Hepatic stellate cell (primary cell): ENCODE measurements at places on chromosomes 11 and 22.

DNA sequence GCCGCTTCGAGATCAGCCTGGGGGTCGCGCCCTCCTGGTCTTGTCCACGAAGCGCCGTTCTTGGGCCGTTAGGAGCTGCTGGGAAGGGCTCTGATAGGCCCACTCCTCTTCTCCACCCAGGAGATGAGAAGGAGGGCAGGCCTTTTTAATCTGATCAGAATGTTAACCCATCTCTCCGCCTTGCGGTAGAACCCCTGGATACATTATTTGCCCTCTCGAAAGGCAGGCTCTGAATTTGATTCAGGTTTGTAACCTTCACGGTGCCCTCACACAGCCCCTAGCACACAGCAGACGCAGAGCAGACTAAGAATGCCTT lies at the start of gene CCDC83:
CCDC83 (plus strand) TSS at position 43 of the 316 bp plus-strand sequence. CDS start 9,741 bp downstream, outside the sequence.
- no peak for DNase-seq

GRCh38 chr22:49468487-49469198 lies 359.0 kb downstream of the BRD1 start:
- DNase-seq, result no peak

- DNase-seq, result no peak
Measured at GRCh38 chr22:17120711-17121232, 388 bp downstream of the TMEM121B start.

GRCh38 chr11:31818425-31818755 lies 7.3 kb upstream of the PAX6 start:
- DNase-seq, result no peak

GRCh38 chr11:19201737-19202605 lies at the start of gene CSRP3:
CSRP3 (minus strand) TSS chr11:19201983; CDS start chr11:19192448, 9,535 bp downstream.
- DNase-seq, result no peak

- DNase-seq, result no peak
Measured at GRCh38 chr22:39081016-39081415, 3.9 kb downstream of the APOBEC3G start.

- DNase-seq, result peak; percentile 98
Measured at GRCh38 chr11:57761301-57762234, at the start of gene CTNND1. CTNND1 (plus strand) TSS chr11:57761802; CDS start chr11:57791479, 29,677 bp downstream.

DNA sequence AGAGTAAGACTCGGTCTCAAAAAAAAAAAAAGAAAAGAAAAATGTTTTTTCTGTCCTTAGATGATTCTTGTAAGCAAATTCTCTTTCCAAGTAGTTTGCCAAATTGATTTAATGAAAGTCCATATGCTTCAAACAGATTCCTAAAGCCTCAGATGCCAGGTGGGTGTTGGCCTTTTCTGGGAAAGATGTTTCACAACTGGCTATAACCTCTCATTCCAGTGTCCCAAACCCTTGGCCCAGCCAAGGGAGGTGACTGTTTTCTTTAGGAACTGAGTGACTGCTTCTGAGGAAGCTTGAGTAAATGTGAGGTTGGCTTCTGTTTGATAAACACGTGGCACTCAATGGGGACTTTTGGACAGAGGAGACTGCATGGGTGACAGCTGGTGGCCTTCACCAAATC lies 27.5 kb downstream of the MMP27 start:
- no peak for DNase-seq

GRCh38 chr11:116096272-116096995 lies 592.2 kb upstream of the CADM1 start:
- no peak for DNase-seq

GRCh38 chr11:83070731-83071566 lies 748 bp downstream of the RAB30 start:
- peak; percentile 16 for DNase-seq

DNA sequence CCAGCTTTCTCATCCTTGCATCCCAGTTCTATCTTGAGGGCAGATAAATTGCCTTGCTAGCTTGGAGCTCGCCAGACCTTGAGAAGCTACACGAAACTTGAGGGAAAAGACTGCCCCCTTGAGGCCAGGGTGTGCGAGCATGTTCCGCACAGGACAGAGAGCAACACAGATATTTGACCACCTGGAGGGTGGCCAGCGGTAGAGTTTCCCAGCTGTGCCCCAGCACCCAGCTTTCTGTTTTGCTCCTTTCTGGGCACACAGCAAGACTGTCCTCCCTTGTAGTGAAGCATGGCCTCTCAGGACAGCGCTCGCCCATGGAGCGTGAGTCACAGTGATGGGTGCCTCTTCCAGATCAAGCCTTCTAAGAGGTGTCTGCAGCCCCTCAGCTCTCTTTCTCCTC lies 23.5 kb downstream of the SPATA19 start:
- no peak for DNase-seq

DNA sequence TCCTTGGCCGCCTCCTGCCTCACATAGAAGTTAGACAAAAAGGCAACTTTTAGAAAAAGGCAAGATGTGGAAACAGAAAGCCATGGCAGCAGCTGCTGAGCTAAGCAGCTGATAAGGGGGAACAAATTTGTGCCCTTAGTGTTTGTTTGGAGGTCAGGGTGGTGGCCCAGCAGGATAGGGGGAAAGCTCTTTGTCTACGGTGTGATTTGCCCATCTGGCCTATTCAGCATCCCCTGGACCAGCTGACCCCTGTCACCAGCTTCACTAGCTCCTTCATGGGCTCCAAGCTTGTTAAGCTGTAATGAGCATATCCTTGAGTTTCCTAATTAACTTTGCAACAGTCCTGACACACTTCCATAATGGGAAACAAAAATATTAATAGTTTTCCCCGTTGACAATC lies 5.9 kb upstream of the ME3 start:
- DNase-seq, result no peak
